ENCODE measurements at places on chromosomes 4 and X.

- no peak for DNase-seq
Measured at GRCh38 chr4:76305033-76305687, 1.4 kb upstream of the STBD1 start.

DNA sequence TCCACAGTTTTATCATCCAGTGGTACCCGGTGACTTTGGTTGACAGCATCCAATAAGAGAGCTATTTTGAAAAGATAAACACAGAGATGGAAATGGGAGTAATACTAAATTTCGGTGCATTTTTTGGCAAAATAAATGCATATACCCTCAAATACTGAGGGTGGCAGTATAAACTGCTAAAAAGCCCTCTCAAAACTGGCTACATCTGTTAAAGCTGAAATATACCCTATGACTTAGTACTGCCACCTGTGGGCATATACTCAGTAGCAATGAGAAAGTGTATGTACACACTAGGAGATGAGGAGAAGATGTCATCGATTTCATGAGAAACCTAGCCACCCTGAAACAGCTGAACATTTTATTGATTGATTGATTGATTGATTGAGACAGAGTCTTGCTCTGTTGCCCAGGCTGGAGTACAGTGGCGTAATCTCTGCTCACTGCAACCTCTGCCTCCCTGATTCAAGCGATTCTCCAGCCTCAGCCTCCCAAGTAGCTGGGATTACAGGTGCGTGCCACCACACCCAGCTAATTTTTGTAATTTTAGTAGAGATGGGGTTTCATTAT, 12.2 kb upstream of the TMEM128 start:
- no peak for DNase-seq

GRCh38 chr4:141247430-141247780, 26.7 kb downstream of the ZNF330 start:
- no peak for DNase-seq

- DNase-seq: peak; percentile 36
Measured at GRCh38 chrX:7925867-7926472, 1.2 kb downstream of the PNPLA4 start.

DNA sequence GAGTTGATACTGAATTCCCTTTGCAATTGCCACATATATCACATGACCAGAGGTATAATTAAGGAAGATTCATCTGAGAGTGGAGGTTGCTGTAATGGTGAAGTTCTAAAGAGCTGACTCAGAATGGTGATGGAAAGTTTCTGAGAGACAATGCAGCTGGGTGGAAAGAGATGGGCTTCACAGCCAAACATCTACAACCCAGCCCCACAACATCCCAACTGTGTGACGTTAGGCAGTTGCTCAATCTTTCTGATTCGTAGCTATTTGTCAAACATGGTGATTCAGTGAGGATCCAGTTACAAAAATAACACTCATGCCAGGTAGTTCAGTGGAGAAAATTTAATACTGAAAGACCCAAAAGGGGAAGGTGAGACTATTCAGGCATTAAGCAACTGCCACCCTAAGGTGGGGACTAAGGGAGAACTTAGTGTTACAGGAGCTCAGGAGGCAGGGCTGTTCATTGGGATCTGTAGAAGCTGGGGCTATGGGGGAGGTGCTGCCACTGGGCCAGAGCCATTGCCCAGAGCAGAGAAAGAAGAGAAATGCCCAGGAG, 6.9 kb upstream of the AFF1 start:
- DNase-seq: no peak

GRCh38 chr4:151541389-151542071, 132.6 kb downstream of the FHIP1A start:
- DNase-seq: no peak

DNA sequence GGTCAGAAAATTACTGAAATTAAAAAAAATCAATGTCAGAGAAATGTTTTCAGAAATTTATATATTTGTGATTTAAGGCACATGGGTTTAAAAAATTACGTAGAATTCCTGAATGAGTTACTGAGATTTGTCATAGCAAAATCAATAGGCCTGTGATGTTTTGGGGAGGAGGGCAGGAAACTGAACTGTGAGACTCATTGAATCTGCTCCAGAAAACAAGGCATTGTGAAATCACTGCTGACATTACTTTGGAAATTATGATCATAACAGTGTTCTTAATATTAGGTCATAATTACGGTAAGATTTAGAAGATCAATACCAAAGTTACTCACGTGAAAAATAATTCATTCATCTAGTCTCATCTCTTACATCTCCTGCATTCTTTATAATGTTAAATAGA, 5.3 kb downstream of the FGF5 start:
- DNase-seq: no peak

DNA sequence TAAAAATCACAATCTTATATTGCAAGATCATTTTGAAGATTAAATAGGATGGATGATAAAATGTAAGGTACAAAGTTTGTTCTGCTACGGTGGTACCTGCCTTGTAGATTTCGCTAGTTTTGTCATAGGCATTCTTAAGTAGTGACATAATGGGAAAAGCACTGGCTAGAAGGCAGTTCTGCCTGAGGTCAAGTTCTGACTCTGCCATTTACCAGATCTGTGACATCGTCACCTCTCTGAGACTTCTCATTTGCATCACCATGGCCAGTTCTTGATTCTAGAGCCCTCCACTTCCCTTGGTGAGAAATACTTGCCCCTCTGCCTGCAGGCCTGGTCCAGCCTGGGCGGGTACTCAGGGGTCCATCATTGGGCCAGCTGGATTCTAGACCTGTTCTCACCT, 85.2 kb downstream of the HS3ST1 start:
- DNase-seq: no peak

DNA sequence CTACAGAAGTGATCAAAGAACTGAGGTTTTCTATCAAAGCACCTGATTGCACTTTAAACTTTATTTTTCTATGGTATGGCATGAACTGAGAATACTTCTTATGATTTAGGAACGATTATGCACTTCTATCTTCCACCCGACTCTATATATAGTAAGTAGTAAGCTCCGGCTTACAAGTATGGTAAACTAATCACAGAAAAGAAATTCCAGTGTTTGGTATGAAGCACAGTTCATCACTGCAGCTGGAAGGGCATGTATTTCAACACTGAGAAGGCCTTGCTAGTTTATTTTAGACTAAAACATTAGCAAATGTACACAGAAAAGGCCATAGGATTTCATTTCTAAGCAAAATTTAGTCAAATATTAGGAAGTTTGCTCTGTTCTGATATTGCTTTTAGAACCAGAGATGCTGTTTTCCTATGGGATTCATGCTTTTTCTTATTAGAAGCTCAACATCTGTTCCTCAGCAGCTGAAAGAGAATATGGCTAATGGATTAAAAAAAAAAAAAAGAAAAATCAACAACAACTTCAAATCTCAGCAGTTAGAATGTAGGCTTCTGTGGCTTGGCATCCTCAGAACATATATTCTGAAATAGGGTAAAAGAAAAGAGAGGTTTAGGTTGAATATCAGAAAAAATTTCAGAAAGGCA, 273.5 kb downstream of the C4orf33 start:
- DNase-seq: no peak

- DNase-seq: no peak
Measured at GRCh38 chr4:174358829-174359228, 75.1 kb downstream of the CEP44 start.

- no peak for DNase-seq
Measured at GRCh38 chrX:37578045-37578444, 6.6 kb downstream of the LANCL3 start.

Measured in right renal pelvis (tissue), 4 donors.